ENCODE measurements at places on chromosomes 4 and X. TPM values are rescaled to one million over a fixed set of nuclear protein-coding genes. Genes with fewer than 3 reads are reported as not detected.

Gene DAPP1
- total RNA-seq, result 25.3 TPM

Gene PRRG1
- 11.0 TPM for total RNA-seq

DNA sequence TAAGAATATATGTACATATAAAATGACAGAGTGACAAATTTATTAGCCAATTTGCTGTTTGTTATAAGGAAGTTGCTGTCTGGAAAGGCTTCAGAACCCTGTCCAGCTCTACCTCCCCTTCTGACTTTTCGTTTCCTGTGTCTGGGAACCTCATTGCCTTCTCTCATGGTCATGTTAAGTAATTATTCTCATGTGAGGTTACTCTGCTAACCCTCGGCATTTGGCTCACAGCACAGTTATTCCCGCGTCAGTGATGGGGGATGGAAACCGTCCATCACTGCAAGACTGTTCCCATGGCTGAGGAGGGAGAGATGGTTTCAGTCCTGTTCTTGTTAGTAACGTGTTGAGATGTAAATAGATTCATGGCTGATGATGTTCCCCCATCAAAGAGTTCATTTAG, 11.9 kb downstream of the EDNRA start:
- no peak for DNase-seq

GRCh38 chr4:23922541-23923111, 32.8 kb upstream of the PPARGC1A start:
- no peak for DNase-seq

All from ureter (tissue), 1 donor.